ENCODE measurements at places on chromosomes 5 and 9. TPM values are rescaled to one million over a fixed set of nuclear protein-coding genes. Genes with fewer than 3 reads are reported as not detected.
A peak's percentile ranks its signal among the peaks of the same experiment; 100 is the strongest.

DNA sequence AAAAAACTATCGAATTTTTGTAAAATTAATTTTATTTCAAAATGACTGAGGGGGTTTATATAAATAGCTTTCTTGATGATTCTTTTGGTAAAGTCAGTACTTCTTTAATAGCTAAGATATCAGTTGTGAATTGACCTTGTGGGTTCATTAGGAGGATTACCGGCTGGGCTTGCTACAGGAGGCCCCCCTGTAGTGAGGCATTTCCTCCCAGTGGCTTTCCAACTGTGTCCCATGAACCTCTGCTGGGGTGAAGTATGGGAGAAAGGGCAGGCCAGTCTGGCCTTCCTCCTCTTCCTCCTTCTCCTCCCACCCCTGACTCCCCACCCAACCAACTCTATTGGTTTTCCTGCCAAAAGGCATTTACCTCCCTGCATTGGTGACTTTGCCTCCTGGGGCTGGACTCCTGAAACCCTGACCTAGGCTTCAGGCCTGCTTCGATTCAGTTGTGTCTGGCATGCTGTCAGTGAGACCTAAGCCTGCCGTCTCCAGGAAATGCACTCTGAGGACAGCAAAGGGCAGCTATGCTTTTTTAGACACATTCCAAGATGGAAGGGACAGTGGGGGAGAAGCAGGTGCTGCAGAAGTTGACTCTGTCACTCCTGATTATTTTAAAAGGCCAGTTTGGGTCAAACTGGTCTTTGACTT, 144.8 kb downstream of the HSPA4 start:
- H3K4me1 ChIP-seq: no peaks in the 10 kb centered on the region
- DNase-seq: no peak
- H3K36me3 ChIP-seq: no peaks in the 10 kb centered on the region
- H3K27me3 ChIP-seq: no peaks in the 10 kb centered on the region
- H3K4me3 ChIP-seq: no peak overlapping the region
- no peak overlapping the region for H3K27ac ChIP-seq

DNA sequence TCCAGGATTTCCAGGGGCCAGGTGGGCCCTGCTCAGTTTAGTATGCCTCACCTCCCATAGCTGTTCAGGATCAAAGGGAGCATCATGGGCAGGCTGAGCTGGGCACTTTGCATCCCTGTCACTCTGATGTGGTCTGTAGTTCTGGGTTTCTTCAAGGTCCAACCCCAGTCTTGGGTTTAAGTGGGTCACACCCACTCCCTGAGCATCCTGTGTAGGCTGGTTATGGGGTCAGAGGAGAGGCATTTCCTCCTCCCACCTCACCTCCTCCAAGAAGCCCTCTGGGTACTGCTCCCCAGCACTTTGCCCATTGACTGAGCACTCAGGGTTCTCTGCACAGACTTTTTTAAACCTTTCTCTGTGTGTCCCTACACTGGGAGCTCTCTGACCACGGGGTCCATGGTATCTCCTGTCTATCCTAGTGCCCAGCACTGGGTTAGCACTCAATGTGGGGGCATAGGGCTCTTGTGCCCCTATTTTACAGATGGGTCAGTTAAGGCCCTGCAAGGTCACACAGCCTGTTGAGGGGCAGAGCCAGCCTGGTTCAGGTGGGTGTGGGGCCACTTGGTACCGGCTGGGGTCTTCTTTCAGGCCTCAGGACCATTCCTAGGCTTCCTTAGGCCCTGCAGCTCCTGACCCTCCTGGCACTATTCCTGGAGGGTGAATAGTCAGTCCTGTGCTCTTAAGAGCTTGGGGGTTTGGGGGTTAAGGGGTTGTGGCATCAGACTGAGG, 19.0 kb downstream of the CXXC5 start:
- H3K27ac ChIP-seq: no peak overlapping the region
- H3K27me3 ChIP-seq: no peaks in the 10 kb centered on the region
- no peak overlapping the region for H3K4me3 ChIP-seq
- no peaks in the 10 kb centered on the region for H3K36me3 ChIP-seq
- H3K4me1 ChIP-seq: peaks cover 48% of the 10 kb centered on the region

TMC1 gene
- total RNA-seq: not detected

DNA sequence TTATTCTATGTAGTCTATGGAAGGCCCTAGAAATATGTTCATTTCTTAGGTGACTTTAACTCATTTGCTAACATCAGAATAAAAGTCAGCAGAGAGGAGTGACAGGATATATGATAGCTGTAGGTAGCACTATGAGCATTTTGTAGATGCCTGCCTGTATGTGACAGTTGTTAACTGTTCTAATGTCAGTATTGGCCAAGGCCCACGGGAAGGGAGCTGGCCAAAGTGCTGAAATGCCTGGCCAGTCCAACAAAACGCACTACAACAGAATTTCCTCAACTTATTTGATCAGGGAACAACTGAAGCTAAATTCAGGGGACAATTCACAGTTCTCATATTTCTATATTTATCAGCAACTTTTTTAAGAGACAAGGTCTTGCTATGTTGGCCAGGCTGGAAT, 20.8 kb downstream of the SV2C start:
- H3K4me1 ChIP-seq: peaks cover 9% of the 10 kb centered on the region
- H3K27ac ChIP-seq: no peak overlapping the region
- DNase-seq: peak; percentile 10
- peaks cover 33% of the 10 kb centered on the region for H3K27me3 ChIP-seq

GRCh38 chr5:89575319-89575718, 692.3 kb upstream of the MEF2C start:
- no peak for DNase-seq
- H3K27ac ChIP-seq: no peak overlapping the region
- H3K36me3 ChIP-seq: no peaks in the 10 kb centered on the region
- H3K4me1 ChIP-seq: no peaks in the 10 kb centered on the region
- H3K27me3 ChIP-seq: no peaks in the 10 kb centered on the region
- no peak overlapping the region for H3K4me3 ChIP-seq

DNA sequence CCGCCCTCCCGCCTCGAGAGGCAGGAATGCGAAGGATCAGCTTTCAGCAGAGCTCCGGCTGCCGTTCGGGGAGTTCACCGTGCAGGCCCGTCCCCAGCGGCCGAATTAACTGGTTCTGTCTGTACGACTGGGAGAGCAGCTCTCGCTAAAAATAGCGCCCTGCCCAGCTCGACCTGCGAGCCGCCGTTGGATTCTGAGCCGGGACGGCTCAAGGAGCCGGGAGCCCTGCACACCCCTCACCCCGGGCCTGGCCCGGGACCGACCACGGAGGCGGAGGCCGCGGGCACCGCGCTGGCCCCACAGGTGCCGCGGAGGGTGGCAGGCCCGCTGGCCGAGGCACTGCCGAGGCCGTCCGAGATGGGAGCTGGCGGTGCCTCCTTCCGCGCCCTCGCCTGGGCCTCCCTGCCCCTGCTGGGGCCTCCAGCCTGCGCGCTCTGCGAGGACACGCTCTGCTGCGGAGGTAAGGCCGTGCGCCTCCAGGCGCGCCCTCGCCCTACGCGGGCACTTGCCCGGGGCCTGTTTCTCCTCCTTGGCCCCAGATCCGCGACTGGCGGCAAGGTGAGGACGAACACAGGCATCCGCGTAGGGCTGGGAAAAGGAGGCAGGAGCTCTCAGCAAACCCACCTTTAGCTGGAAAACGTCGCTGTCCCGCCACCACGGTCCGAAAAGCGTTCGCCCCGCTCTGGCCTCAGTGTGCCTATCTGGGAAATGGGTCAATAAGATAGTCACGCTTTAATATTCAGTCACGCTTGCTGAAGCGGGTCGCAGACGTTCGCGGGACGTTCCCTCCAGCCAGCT, 53.1 kb upstream of the DAB2IP start:
- H3K4me3 ChIP-seq: no peak overlapping the region
- H3K4me1 ChIP-seq: peaks cover 3% of the 10 kb centered on the region
- H3K27me3 ChIP-seq: peaks cover 79% of the 10 kb centered on the region
- H3K36me3 ChIP-seq: peaks cover 2% of the 10 kb centered on the region

DNA sequence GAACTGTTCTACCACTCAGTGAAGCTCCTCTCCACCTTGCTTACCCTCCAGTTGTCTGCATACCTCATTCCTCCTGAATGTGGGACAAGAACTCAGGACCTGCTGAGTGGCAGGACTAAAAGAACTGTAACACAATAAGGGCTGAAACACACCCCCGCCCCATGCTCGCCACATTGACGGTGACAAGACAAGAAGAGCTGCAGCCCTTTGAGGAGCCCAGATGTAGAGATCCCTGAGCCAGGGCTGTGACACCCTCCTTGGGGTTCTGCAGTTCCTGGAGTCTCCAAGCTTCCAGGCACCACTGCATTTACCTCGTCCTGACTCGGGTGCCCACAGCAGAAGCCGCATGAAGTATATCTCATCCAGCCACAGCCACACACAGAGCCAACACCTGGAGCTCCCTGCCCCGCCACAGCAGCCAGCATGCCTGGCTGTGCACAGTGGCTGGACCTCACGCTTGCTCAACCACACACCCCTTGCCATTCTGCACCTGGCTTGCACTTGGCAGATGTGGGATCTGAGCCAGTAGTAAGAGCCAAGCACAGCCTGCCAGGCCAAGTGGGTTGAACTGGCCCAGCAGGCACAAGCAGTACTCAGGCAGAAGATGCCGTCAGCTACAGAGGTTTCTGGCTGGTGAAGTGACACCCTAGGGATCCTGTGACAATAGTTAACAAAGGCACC, 166.1 kb downstream of the RNF180 start:
- H3K36me3 ChIP-seq: no peaks in the 10 kb centered on the region
- no peak overlapping the region for H3K27ac ChIP-seq
- no peaks in the 10 kb centered on the region for H3K4me1 ChIP-seq
- H3K4me3 ChIP-seq: no peak overlapping the region
- no peaks in the 10 kb centered on the region for H3K27me3 ChIP-seq

GRCh38 chr5:14379739-14380497, 201.7 kb upstream of the OTULINL start:
- H3K4me1 ChIP-seq: peaks cover 4% of the 10 kb centered on the region
- no peaks in the 10 kb centered on the region for H3K27me3 ChIP-seq
- H3K27ac ChIP-seq: no peak overlapping the region

DNA sequence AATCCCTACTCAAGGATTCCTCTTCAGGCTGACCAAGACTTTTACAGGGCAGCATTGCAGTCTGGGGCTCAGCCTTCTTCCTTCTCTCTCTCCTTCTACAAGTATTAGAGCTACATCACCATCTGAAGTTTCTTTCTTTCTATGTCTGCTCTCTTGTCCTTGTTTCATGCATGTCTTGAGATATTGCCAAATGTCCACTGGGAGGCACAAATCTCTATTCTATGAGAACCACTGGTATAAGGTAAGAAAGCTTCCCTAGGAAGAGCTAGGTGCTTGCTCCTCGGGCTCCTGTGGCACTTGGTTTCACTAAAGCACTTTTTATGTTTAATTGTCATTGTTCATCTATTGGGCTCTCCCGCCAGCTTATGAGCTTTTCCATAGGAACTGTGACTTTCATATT, 289.2 kb upstream of the PCSK5 start:
- no peaks in the 10 kb centered on the region for H3K36me3 ChIP-seq
- no peaks in the 10 kb centered on the region for H3K4me1 ChIP-seq
- H3K27me3 ChIP-seq: peaks cover 4% of the 10 kb centered on the region
- DNase-seq: no peak
- no peak overlapping the region for H3K4me3 ChIP-seq

GRCh38 chr9:131873891-131874440, 134.1 kb upstream of the RAPGEF1 start:
- no peak overlapping the region for H3K27ac ChIP-seq
- H3K4me3 ChIP-seq: no peak overlapping the region
- H3K27me3 ChIP-seq: no peaks in the 10 kb centered on the region
- peaks cover 2% of the 10 kb centered on the region for H3K36me3 ChIP-seq
- no peak for DNase-seq
- H3K4me1 ChIP-seq: peaks cover 8% of the 10 kb centered on the region

- no peak for DNase-seq
- H3K36me3 ChIP-seq: peaks cover 27% of the 10 kb centered on the region
- H3K4me1 ChIP-seq: peaks cover 41% of the 10 kb centered on the region
- no peaks in the 10 kb centered on the region for H3K27me3 ChIP-seq
- H3K4me3 ChIP-seq: peak overlapping the region; percentile 83
- H3K27ac ChIP-seq: peak overlapping the region; percentile 40
Observed at GRCh38 chr9:123927625-123928532, 2.0 kb downstream of the DENND1A start.

ASPN gene
- not detected for total RNA-seq

All from activated naive CD8-positive, alpha-beta T cell treated with anti-CD3 and anti-CD28 coated beads for 36 hours (primary cell).